ENCODE measurements at places on chromosomes 3 and 15. TPM values are rescaled to one million over a fixed set of nuclear protein-coding genes. Genes with fewer than 3 reads are reported as not detected.
A peak's percentile ranks its signal among the peaks of the same experiment; 100 is the strongest.

DNA sequence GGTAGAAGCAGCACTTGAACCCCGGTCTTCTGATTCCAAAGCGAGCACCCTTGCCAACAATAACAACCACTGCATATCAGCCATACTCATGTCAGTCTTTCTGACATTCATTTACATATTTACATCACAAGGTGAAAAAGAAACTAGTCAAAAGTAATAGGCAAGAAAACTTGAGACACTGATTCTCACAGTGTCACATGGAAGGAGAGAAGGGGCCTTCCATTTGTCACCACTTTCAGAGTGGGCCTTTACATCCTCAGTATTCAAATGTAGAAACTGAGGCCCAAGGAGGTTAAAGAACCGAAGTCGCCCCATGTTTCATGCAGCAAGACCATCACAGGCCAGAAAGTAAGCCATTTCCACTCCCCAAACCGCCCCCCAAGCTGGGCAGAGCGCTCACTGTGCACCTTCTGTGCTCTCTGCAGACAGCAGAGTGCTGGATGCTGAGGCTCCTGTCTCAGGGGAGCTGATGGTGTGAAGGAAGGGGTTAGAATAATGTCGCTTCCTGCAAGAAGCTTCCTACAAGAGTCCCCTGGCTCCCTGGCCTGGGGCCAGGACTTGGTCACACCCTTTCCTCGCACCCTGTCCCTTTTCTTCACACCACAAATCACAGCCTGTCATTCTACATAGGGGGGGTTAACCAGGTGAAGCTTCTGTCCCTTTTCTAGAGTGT, 260.1 kb downstream of the UACA start:
- ATAC-seq = no peak

DNA sequence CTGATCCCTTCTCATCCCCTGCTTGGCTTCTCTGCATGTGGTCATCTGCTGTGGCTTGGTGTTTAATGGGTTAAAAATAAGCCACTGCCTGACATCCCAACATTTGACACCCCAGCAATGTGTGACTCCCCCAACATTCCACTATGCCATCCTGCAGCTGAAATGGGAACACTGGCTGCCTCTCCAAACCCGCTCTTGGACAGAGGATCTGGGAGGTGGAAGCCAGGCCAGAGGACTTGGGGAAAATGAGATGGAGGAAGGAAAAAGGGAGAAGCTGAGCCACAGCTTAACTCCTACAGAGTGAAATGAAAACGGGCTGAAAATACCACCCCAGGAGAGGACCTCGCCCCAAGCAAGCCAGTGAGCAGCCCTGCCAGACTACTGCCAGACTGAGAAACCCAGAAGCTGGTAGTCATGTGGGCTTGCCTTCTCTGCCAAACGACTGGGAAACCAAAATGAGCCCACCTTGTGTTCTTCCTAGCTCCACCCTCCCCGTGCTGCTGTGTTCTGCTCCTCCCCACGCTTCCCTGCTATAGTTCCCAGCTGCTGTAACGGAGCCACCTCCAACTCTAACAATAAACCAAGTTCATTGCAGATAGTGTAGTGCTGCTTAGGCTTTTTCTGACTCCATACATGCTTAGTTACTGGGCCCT, 13.7 kb downstream of the MAP1A start:
- no peak for ATAC-seq

GRCh38 chr3:70094197-70094596, 94.7 kb downstream of the SAMMSON start:
- ATAC-seq = no peak

- ATAC-seq = no peak
These were observed 43.1 kb downstream of the ZNF710 start for GRCh38 chr15:90044191-90044590.

DNA sequence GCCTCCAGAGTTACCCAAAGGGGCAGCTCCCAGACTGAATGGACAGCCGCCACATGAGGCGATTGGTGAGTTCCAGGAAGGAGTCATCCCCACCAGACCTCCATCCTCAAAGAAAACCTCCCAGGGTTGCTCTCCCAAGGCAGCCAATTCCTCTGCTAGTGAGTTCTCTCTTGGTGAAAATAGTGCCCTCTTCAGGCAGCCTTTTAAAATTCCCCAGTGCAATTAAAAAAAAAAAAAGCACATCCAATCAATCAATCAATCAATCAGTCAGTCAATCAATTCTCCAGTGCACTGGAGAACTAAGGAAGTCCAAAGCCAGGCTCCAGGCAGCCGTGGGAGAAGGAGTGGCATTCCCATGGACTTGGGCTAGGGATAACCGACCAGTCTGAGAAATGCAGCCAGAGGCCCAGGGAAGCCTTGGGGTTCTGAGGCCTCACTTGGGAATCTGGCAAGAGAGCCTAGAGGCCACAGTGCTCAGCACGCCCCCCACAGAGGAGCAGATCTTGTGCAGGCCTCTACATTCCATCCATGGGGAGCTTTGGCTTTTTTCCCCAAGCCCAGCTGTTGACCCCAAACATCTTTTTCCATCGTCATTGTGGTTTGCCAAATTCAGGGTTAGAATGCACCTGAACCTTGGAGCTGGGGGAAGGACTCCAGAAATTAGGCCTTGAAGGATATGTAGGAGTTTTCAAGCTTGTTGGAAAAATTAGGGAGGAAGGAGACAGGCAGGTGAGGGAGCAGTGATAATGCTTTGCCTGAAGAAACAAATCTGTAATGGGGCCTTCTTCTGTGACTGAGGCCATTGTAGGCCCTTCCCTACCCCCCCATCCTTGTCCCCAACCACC, 4.8 kb downstream of the PAQR5 start:
- ATAC-seq = no peak

GRCh38 chr3:61978460-61979419, 394.6 kb downstream of the FEZF2 start:
- ATAC-seq = no peak

- ATAC-seq = peak; percentile 43
These were observed 79.3 kb upstream of the SKOR1 start for GRCh38 chr15:67746022-67746421.

DNA sequence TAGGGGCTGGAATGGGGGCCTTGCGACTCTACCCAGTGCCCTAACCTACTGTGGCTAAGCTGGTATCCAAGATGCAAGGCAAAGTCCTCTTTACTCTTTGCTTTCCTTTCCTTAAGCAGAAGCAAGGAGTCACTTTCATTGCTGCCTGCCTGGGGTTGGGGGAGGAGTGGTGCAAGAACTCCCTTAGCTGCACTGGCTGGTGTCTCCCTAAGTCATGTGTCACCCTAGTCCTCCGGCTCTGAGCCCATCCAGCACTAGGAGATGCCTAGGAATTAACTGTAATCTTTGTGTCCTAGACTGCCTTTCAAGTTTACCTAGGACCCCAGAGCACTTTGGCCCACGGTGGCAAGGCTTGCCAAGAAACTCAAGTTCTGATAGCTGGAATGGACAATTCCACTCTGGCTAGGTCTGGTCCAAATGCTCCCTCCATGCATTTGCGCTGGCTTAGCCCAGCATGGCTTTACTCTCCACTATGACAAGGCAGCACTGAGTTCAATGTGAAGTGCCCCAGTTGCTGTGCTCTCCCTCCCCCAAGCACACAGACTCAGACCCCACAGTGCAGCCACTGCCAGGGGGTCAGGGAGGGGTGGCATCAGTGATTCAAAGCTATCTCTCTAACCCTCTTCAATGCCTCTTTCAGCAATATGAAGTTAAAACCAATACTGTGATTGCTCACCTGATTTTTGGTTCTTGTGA, 58.7 kb downstream of the ESYT3 start:
- ATAC-seq = no peak

DNA sequence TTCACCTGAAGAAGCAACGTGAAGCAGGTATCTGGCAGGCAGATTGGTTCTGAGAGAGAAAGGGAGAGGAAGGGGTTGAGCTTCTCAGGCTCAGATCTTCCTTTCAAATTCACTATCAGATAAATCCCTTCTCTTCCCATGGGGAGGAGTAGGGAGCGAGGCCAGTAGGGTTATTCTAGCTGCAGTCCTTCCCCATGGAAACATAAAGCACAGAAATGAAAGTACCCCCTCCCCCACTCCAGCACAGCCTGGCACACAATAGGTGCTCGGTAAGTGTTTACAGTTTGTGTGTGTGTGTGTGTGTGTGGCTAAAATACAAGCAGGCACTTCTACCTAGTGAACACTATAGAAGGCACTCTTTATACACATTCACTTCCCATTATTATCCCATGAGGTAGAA, 20.8 kb upstream of the VPS8 start:
- no peak for ATAC-seq

- no peak for ATAC-seq
These were observed 201.3 kb upstream of the ZBTB20 start for GRCh38 chr3:115348412-115348811.

GRCh38 chr15:60389261-60390077, 8.3 kb downstream of the ANXA2 start:
- ATAC-seq = no peak

- ATAC-seq = no peak
These were observed 6.2 kb upstream of the ISLR2 start for GRCh38 chr15:74124196-74124595.

DNA sequence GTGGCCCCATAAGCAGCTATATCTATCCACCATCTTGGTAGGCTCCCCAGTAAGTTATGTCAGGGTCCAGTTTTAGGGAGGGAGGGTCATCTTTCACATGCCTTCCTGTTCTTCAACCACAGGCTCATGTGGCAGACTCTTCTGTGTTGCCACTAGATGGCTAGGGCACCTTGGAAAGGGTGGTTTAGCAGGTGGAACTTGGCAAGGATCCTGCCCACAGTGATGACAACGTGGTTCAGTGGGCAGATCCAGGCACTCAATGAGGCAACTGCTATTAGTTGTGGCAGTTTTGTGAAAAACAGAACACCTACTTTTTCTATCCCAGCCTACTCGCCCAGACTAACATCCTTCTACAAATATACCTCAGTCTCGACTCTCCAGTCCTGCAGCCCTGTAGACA, 7.2 kb upstream of the RBP1 start:
- ATAC-seq = peak; percentile 55

- ATAC-seq = peak; percentile 80
These were observed 268.7 kb downstream of the XXYLT1 start for GRCh38 chr3:195001961-195002861.

- no peak for ATAC-seq
These were observed 43.4 kb downstream of the HLTF start for GRCh38 chr3:149042789-149043386.

DNA sequence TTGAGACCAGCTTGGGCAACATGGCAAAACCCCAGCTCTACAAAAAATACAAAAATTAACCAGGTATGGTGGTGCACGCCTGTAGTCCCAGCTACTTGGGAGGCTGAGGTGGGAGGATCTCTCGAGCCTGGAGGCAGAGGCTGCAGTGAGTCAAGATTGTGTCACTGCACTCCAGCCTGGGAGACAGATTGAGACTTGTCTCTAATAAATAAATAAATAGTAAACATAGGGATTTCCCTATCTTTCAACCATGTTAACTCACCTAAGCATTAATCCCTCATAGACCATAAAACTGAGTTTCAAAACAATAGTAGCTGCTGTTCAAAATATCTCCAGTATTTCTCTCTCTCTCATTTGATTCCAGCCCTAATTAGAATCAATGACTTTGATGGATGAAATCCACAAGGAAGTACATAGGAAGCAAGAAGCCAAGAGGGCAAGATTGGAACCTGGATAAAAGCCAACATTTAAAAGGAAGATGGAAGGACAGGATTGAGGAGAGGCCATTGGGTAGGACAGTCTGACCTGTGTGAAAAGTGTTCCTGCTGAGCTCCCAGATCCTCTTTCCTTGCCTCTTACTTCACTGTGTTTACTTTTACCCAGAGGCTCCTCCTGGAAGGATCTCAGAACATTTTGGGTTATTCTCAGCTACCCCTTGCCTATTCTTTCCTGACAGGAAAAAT, 12.4 kb upstream of the TTBK2 start:
- ATAC-seq = no peak

- ATAC-seq = no peak
These were observed 311.1 kb upstream of the THBS1 start for GRCh38 chr15:39269821-39270220.

DNA sequence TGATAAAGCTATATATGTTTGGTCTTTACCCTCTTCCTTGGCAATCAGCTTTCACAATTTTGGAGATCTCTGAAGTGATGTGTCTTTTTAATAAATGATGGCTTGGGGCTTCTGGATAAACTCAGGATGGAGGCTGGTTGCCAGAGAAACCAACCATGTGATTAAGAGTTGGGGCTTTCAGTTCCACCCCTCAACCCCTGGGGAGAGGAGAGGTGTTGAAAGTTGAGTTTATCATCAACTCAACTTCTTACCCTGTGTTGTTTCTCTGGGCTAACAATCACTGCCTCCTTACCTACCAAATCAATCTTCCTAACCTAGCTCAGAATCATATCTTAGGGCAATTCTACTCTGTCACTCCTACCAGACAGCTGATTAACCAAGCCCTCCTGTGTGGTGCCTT, 735.8 kb downstream of the ZPLD1 start:
- no peak for ATAC-seq

- ATAC-seq = no peak
These were observed 34.1 kb upstream of the HES1 start for GRCh38 chr3:194101592-194102432.

DNA sequence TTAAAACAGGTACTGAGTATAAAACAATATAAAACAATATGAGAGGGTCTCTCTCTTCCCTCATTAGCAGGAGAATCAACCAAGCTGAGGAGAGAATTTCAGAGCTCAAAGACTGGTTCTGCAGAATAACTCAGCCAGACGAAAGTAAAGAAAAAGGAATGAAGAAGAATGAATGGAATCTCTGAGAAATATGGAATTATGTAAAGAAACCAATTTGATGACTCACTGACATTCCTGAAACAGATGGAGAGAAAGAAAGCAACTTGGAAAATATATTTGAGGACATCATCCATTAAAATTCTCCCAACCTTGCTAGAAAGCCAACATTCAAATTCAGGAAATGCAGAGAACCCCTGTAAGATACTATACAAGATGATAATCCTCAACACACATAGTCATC, 630.9 kb downstream of the PYDC2 start:
- no peak for ATAC-seq

- no peak for ATAC-seq
These were observed 245.7 kb downstream of the ZIC1 start for GRCh38 chr3:147654827-147655226.

DNA sequence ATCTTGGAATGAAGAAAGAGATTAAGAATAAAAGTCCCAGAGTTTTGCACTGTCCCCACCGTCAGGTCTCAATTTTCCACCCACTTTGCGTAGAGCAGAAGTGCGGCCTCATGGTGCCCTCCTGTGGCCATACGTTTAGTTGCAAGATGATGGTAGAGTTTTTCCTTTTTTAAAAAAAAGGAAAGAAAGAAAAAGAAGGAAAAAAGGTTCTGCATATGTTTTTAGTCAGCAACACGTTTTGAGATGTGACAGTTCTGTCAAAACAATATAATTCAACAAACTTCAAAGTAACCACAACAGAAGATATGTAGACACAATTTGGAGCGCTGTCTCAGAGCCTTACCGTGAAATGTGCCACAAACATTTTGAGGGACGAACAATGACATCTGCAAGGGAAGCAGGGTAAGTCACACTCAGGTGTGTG, 24.6 kb downstream of the EBLN2 start:
- ATAC-seq = peak; percentile 57

Gene PLCH1
- 0.40 TPM for total RNA-seq

Gene RBM15B
- total RNA-seq = 25.1 TPM

Gene UBR1
- 9.1 TPM for total RNA-seq

Gene NOX5
- 0.44 TPM for total RNA-seq

Gene IFT122
- total RNA-seq = 11.2 TPM

Gene SLC28A1
- not detected for total RNA-seq

Gene LRTM1
- not detected for total RNA-seq

Gene CLDN18
- not detected for total RNA-seq

Gene ATP13A4
- 20.5 TPM for total RNA-seq

Gene CAPN3
- 4.5 TPM for total RNA-seq

Gene MITF
- 2.1 TPM for total RNA-seq

Gene GPR15
- 0.32 TPM for total RNA-seq

Gene POPDC2
- 0.60 TPM for total RNA-seq

Gene KLF15
- 0.60 TPM for total RNA-seq

Gene UBE2E2
- total RNA-seq = 33.9 TPM

Gene CELF6
- total RNA-seq = not detected

Gene OGG1
- 9.6 TPM for total RNA-seq

Data from esophagus mucosa (tissue), 1 donor.